ENCODE measurements at places on chromosomes 2 and 18. TPM values are rescaled to one million over a fixed set of nuclear protein-coding genes. Genes with fewer than 3 reads are reported as not detected.

The MTX2 gene
- total RNA-seq, result 28.2 TPM

The ST8SIA3 gene
- not detected for total RNA-seq

- DNase-seq, result no peak
Observed at GRCh38 chr2:223786236-223786635, 51.1 kb downstream of the AP1S3 start.

- DNase-seq, result no peak
Observed at GRCh38 chr2:17299891-17300540, 218.2 kb downstream of the RAD51AP2 start.

- DNase-seq, result no peak
Observed at GRCh38 chr2:197425550-197425949, 9.3 kb downstream of the SF3B1 start.

GRCh38 chr18:46071653-46072375 lies at the start of gene PSTPIP2:
TSS of gene PSTPIP2 (minus strand) at chr18:46072260. CDS start at chr18:46072188, 72 bp downstream.
- DNase-seq, result peak; percentile 60

- no peak for DNase-seq
Observed at GRCh38 chr2:140808820-140809219, 1322.0 kb downstream of the LRP1B start.

DNA sequence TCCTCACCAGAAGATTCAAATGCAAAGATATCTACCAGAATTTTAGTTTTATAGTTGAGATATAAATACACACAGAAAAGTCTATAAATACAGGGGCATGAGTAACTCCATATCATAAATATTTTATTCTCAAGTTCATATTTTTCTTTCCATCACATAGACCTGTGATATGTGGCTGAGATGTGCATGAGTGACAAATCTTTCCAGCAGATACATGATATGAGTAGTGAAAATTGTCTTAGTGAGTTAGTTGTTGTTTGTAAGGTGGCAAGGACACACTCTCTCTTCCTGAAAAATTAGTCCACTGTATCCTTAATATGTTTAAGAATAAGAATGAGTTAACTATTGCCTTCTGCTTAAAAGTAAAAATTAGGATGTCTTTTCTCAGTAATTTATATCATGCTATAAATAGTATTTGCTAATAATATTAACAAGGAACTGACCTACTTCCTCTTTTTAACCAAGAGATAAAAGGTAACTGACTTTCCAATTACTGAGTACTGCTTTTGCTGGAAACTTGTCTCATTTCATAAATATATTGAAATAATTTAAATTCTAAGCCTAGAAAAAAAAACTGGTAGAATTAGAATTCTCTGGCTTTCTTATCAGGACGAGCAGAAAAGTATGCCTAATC lies 85.2 kb upstream of the SESTD1 start:
- no peak for DNase-seq

GRCh38 chr18:21444465-21445212 lies 155.9 kb downstream of the ESCO1 start:
- DNase-seq, result no peak

- no peak for DNase-seq
Observed at GRCh38 chr2:85042330-85042729, 71.4 kb downstream of the KCMF1 start.

DNA sequence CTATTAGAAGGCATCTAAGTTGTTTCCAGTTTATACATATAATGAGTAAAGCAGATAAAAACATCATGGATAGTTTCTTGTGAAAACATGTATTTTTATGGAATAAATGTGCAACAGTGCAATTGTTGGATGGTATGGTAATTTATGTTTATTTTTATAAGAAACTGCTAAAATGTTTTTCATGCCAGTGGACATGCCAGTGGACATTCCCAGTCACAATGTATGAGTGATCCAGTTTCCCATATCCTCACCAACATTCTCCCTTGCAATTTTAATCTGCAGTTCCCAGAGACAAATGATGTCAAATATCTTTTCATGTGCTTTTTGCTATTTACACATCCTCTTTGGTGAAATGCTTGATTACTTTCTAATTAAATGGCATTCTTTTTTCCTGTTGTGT lies 818.6 kb downstream of the SUCLG1 start:
- DNase-seq, result no peak

Data from activated naive CD4-positive, alpha-beta T cell treated with anti-CD3 and anti-CD28 coated beads, Interleukin-2, amount 50 U/mL, for 72 hours (primary cell).